ENCODE measurements at places on chromosomes 5 and 9.

DNA sequence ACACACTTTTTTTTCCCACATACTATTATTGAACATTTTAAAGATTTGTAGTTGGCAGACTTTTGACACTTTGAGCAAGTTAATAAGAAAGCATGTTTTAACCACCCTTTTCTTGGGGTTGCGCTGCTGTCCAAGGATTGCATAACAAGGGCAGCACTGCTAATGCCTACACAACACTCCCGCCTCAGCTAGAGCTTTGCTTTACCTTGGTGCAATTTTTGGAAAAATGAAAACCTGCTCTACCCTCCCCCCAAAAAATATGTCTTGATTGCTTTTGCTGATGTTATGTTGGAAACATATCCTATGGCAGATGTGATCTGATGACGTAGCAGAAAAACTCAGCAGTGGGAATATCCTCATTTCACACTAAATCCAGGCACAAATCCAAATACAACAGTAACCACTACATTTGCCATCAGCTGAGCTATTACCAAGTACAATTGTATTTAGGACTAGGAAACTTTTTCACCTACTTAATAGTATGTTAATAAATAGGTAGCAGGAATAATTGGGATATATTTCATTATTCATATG lies 51.5 kb downstream of the UBE2R2 start:
- H3K4me3 ChIP-seq, result no peak overlapping the region
- H3K27ac ChIP-seq, result no peak overlapping the region
- DNase-seq, result no peak
- no peaks in the 10 kb centered on the region for H3K27me3 ChIP-seq
- H3K4me1 ChIP-seq, result no peaks in the 10 kb centered on the region
- no peaks in the 10 kb centered on the region for H3K36me3 ChIP-seq

- H3K27me3 ChIP-seq, result no peaks in the 10 kb centered on the region
- H3K36me3 ChIP-seq, result peaks cover 11% of the 10 kb centered on the region
- DNase-seq, result no peak
- H3K4me1 ChIP-seq, result peaks cover 94% of the 10 kb centered on the region
Observed at GRCh38 chr5:39186722-39187539, 32.4 kb downstream of the FYB1 start.

DNA sequence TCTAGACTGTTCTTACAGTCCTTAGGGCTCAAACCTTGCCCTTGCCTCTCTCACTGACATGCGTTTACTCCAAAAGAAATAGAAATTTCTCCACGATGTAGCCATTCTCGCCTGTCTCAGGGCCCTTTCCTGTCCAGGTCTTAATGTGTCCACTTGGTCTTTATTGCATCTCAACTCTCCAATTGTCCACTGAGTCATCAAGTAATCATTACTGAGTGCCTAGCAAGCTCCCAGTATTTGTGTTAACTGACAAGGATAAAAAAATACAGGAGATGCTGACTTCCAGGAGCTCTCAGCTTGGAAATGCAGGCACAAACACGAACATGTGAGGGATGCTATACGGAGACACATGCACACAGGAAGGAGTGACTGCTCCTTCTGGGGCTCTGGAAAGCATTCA lies 147.3 kb downstream of the ARSB start:
- H3K4me1 ChIP-seq, result no peaks in the 10 kb centered on the region
- H3K27ac ChIP-seq, result no peak overlapping the region
- no peak overlapping the region for H3K4me3 ChIP-seq
- H3K27me3 ChIP-seq, result no peaks in the 10 kb centered on the region

- H3K4me3 ChIP-seq, result peak overlapping the region; percentile 61
- H3K27ac ChIP-seq, result peak overlapping the region; percentile 77
- H3K4me1 ChIP-seq, result peaks cover 71% of the 10 kb centered on the region
- no peaks in the 10 kb centered on the region for H3K27me3 ChIP-seq
Observed at GRCh38 chr5:111254613-111255012, 30.4 kb downstream of the CAMK4 start.

DNA sequence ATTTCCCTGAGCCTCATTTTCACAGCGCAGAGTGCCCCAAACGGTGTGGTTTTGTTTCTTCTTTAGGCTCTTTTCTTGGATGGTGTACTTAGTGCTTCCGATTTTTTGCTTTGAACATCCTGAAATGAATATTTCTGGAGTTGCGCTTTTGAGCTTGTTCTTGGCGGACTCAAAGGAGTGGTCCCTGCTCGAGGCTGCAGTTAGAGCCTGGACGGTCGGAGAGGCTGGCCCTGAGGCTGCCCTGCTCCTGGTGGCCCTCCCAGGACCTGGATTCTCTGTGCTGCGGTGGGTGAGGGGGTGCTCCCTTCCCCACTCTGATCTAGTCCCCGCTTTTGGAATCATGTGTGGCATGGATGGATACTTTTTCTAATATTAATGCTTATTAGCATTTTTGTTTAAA lies 291.8 kb upstream of the IRX4 start:
- no peaks in the 10 kb centered on the region for H3K36me3 ChIP-seq
- H3K27me3 ChIP-seq, result no peaks in the 10 kb centered on the region
- no peaks in the 10 kb centered on the region for H3K4me1 ChIP-seq
- no peak overlapping the region for H3K4me3 ChIP-seq

- H3K36me3 ChIP-seq, result no peaks in the 10 kb centered on the region
- no peak for DNase-seq
- H3K4me1 ChIP-seq, result no peaks in the 10 kb centered on the region
- no peaks in the 10 kb centered on the region for H3K27me3 ChIP-seq
Observed at GRCh38 chr9:16238623-16239138, 631.8 kb downstream of the BNC2 start.

- no peak overlapping the region for H3K4me3 ChIP-seq
- no peak overlapping the region for H3K27ac ChIP-seq
- no peak for DNase-seq
- no peaks in the 10 kb centered on the region for H3K4me1 ChIP-seq
Observed at GRCh38 chr9:1918622-1919021, 96.5 kb upstream of the SMARCA2 start.

GRCh38 chr9:131675437-131676022 lies 64.3 kb downstream of the RAPGEF1 start:
- no peaks in the 10 kb centered on the region for H3K36me3 ChIP-seq
- H3K4me1 ChIP-seq, result peaks cover 80% of the 10 kb centered on the region
- H3K27me3 ChIP-seq, result no peaks in the 10 kb centered on the region
- H3K27ac ChIP-seq, result peak overlapping the region; percentile 87

- H3K27ac ChIP-seq, result no peak overlapping the region
- no peaks in the 10 kb centered on the region for H3K36me3 ChIP-seq
- H3K27me3 ChIP-seq, result peaks cover 4% of the 10 kb centered on the region
- H3K4me3 ChIP-seq, result no peak overlapping the region
Observed at GRCh38 chr5:56172241-56172640, 60.9 kb downstream of the ANKRD55 start.

GRCh38 chr9:35110327-35110761 lies 5.3 kb downstream of the ATOSB start:
- H3K27me3 ChIP-seq, result no peaks in the 10 kb centered on the region
- H3K4me3 ChIP-seq, result peak overlapping the region; percentile 41
- peak overlapping the region; percentile 75 for H3K27ac ChIP-seq
- peaks cover 9% of the 10 kb centered on the region for H3K36me3 ChIP-seq
- peaks cover 39% of the 10 kb centered on the region for H3K4me1 ChIP-seq

DNA sequence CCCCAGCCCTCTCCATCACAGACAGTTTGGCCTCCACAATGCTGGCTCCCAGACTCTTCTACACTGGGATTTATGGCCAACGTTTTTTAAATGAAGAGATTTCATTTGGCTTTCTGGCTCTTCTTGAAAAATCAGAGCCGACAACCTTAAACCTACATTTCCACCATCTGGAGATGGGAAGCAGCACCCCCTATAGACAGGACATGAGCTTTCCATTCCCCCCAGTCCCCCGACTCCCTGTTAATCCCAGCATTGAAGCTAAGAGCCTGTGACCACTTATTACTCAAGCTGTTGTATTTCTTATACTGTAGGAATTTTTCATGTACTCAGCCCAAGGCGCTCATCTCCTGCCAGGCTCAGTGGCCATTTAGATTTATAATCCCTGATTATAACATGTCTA lies 34.0 kb upstream of the AFAP1L1 start:
- H3K27me3 ChIP-seq, result peaks cover 16% of the 10 kb centered on the region
- H3K4me1 ChIP-seq, result peaks cover 29% of the 10 kb centered on the region
- no peak overlapping the region for H3K4me3 ChIP-seq

DNA sequence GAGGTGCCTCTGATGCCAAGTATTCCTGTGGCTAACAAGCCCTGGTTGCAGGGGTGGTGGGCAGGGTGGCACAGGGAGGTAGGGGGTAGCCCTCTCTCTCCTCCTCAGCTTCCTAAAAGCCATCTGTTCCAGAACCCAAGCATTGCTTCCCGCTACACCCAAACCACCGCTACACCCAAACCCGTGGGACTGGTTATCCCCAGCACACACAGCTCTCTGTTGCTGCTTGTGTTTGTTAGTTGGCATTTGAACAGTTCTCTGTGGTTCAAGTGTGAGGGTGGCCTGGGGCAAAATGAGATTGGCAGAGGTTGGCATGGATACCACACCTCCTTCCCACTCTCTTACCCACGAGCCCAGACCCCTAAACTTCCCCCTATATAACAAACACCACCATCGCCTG lies 40.4 kb downstream of the SPARC start:
- H3K27me3 ChIP-seq, result peaks cover 3% of the 10 kb centered on the region
- no peak overlapping the region for H3K4me3 ChIP-seq
- no peak overlapping the region for H3K27ac ChIP-seq
- DNase-seq, result no peak

DNA sequence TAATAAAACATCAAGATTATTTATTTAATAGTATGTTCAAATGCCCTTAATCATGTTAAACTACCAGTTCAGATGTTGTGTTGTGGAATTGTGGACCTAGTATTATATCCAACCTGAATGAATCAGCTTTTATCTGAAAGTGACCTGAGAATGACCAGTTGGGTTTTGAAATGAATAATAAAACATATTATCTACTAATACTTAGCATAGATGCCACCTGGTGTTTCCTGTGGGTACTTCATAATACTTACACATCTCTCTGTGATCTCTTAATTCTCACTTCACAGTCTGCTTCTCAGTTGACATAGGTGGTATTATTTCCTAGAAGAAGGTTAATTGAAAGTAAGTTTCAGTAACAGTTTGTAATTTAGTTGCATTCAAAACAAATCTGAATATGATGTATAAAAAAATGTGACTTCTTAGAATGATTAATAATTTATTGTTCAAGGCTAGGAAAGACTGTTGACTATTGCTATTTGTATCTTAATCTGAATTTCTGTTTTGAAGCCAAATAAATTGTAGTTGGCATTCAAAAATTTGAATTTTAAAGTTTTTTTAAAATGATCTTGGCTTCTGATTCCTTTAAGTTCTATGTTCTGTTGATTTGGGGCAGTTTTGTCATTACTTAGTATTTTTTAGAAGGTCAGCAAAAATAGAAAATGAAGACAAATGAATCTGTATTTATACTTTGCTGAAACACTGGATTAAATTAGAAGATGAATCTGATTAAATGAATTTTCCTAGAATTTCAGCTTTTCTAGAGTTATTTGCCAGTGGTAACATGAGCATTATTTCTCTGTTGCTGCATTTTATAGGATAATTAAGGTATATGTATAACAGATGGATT lies 48.2 kb downstream of the KIF2A start:
- DNase-seq, result no peak
- peaks cover 4% of the 10 kb centered on the region for H3K4me1 ChIP-seq
- no peaks in the 10 kb centered on the region for H3K27me3 ChIP-seq
- H3K27ac ChIP-seq, result peak overlapping the region; percentile 41
- H3K4me3 ChIP-seq, result no peak overlapping the region

All from CD4-positive, CD25-positive, alpha-beta regulatory T cell (primary cell).